ENCODE measurements at places on chromosomes 7 and 10. TPM values are rescaled to one million over a fixed set of nuclear protein-coding genes. Genes with fewer than 3 reads are reported as not detected.

Gene LRRC18
- not detected for total RNA-seq

Gene NPSR1
- total RNA-seq = not detected

Gene GRM3
- total RNA-seq = not detected

Gene SAP25
- 0.66 TPM for total RNA-seq

Gene CRHR2
- total RNA-seq = 0.05 TPM

Gene NFE2L3
- 8.7 TPM for total RNA-seq

Gene CC2D2B
- total RNA-seq = 0.36 TPM

Gene ENTPD1
- 0.16 TPM for total RNA-seq

Gene EVX1
- total RNA-seq = 0.19 TPM

Gene STEAP1
- total RNA-seq = 17.0 TPM

Gene ZCWPW1
- 1.4 TPM for total RNA-seq

Gene RSPH10B2
- not detected for total RNA-seq

Gene ADRA2A
- total RNA-seq = 0.23 TPM

Gene CDK14
- 0.13 TPM for total RNA-seq

Gene FGFBP3
- total RNA-seq = 2.1 TPM

Gene GIMAP6
- not detected for total RNA-seq

Gene NT5C2
- total RNA-seq = 67.0 TPM

Gene RPS24
- 3,147 TPM for total RNA-seq

Gene PTPRN2
- total RNA-seq = 0.54 TPM

Gene GTF2IRD1
- total RNA-seq = 21.0 TPM

Gene ASAH2B
- total RNA-seq = 3.6 TPM

Gene GPR26
- total RNA-seq = not detected

Gene SPDYE8
- not detected for total RNA-seq

Gene SEMA4G
- total RNA-seq = 9.2 TPM

Gene DTX2
- 32.7 TPM for total RNA-seq

Gene WNT8B
- total RNA-seq = not detected

Gene CFAP70
- 0.13 TPM for total RNA-seq

Gene CPED1
- total RNA-seq = not detected

Gene IGFBP3
- 156 TPM for total RNA-seq

Gene ZNF680
- 2.3 TPM for total RNA-seq

Gene GDF2
- total RNA-seq = not detected

Gene NMT2
- total RNA-seq = 23.5 TPM

Gene MMD2
- not detected for total RNA-seq

Gene TCERG1L
- not detected for total RNA-seq

Gene PHKG1
- total RNA-seq = 0.49 TPM

Gene MAGI2
- 0.45 TPM for total RNA-seq

Gene SYT15
- total RNA-seq = 3.1 TPM

Gene CALML3
- not detected for total RNA-seq

Gene C10orf62
- not detected for total RNA-seq

Gene GALNT17
- total RNA-seq = not detected

Gene GNAT3
- not detected for total RNA-seq

Gene FFAR4
- 0.13 TPM for total RNA-seq

Gene PPP1R9A
- 4.4 TPM for total RNA-seq

Gene MACC1
- total RNA-seq = not detected

Gene OR2A2
- not detected for total RNA-seq

Gene CALCR
- 0.05 TPM for total RNA-seq

Gene SFTPA1
- not detected for total RNA-seq

Gene ARHGEF5
- total RNA-seq = 2.9 TPM

Gene NEUROG3
- not detected for total RNA-seq

Gene GDF10
- 0.13 TPM for total RNA-seq

Gene BMPER
- total RNA-seq = 4.6 TPM

Gene GRID2IP
- total RNA-seq = not detected

Gene NCOA4
- 97.3 TPM for total RNA-seq

Measured in A549 treated with dexamethasone at 1 μM for 4 hours (cell line).